ENCODE measurements at places on chromosomes 6 and 20.

GRCh38 chr6:141677598-141678211 is 455.0 kb upstream of the GJE1 start:
- H3K36me3 ChIP-seq = no peaks in the 10 kb centered on the region
- no peaks in the 10 kb centered on the region for H3K4me1 ChIP-seq
- peak; percentile 17 for DNase-seq

DNA sequence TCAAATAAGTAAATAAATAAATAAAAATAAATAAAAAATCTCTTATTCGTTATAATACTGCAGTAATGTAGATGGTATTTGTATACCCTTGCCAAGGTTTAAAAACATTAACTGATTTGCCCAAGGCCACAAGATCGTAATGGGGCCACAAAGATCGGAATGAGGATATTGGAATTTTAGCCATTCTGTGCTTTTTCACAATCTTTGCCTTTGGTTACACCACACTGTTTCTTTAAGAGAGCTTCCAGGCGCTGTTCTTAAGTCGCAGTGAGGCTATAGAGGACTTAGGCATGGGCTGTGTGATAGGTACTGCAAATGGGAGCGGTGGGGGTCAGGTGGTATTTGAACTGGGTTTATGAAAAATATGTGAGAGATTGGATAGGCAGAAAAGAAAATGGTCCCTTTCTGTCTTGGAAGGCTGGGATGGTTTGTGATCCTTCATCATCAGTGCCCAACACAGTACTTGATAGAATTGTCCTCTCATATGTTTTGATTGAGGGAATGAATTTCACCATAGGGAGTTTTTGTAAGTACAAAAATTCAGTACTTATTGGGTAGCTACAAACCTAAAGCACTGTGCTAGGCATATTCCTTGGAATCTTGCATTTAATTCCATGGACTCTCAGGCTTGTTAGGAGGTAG is 1.4 kb downstream of the NUS1 start:
- H3K27ac ChIP-seq = peak overlapping the region; percentile 17
- no peaks in the 10 kb centered on the region for H3K36me3 ChIP-seq

DNA sequence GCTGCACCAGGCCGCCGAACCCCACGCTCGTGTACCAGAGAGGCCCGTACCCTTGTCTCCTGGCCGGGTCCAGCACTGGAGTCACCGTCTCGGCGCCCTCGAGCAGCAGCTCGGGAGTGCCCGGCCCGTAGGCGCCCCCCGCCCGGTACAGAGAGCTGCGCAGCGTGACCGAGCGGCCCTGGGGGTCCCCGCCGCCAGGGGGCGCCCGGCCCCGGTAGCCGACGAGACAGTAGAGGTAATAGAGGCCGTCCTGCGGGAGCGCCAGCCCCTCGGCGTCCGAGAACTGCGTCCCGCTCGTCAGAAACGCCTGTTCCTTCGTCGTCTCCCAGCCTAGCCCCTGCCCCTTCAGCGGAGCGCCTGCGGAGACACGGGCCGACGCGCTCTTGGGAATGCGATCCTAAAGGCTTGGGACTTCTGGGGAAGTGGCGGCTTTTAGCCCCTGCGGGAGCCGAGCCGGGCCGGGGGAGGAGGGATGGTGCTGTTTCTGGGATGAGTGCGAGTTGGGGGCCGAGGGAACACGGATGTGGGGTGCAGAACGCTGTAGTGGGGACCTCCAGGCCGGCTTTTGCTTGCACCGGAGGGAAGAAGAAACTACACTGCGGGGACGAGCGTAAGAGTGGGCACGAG is 1.3 kb downstream of the LTB start:
- peaks cover 80% of the 10 kb centered on the region for H3K4me1 ChIP-seq
- H3K4me3 ChIP-seq = peak overlapping the region; percentile 93
- H3K36me3 ChIP-seq = peaks cover 5% of the 10 kb centered on the region
- H3K27me3 ChIP-seq = no peaks in the 10 kb centered on the region
- peak; percentile 83 for DNase-seq

DNA sequence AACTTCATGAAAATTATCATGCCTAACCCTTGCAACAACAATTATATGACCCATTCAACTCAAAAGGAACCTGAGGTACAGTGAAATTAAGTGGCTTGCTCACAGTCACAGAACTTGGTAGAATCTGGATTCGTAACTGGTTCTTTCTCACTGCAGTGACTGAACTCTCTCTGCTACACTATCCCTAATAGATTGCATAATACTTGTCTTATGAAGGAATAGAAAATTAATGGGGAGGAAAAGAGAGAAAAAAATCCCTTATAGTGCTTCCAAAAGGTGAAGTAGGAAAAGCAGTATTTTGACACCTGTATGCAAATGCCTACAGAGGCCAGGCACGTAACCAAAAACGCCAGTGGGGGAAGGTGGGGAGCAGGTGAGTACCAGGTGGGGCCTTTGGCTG is 186.6 kb downstream of the LY86 start:
- no peak overlapping the region for H3K4me3 ChIP-seq
- H3K27ac ChIP-seq = no peak overlapping the region
- no peaks in the 10 kb centered on the region for H3K4me1 ChIP-seq
- H3K27me3 ChIP-seq = no peaks in the 10 kb centered on the region
- H3K36me3 ChIP-seq = no peaks in the 10 kb centered on the region
- DNase-seq = no peak

GRCh38 chr6:69791065-69791471 is 5.7 kb downstream of the LMBRD1 start:
- no peak for DNase-seq
- H3K4me1 ChIP-seq = peaks cover 19% of the 10 kb centered on the region
- H3K27ac ChIP-seq = no peak overlapping the region

DNA sequence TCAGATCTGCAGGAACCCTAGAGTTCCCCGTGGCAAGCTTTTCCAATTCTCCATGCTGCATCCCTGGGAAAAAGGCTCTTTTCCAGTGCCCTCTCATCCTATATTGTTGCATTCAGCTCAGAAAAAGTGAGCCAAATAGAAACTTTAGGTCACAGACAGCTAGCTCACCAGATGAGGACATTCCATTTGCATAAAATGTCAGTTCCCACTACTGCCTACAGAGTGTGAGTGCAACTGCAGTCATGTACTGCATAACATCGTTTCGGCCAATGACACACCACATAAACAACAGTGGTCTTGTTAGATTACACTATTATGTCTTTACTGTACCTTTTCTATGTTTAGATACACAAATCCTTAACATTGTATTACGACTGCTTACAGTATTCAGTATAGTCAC is 8.6 kb downstream of the HS3ST5 start:
- H3K4me3 ChIP-seq = no peak overlapping the region
- H3K36me3 ChIP-seq = no peaks in the 10 kb centered on the region
- no peak overlapping the region for H3K27ac ChIP-seq
- H3K27me3 ChIP-seq = no peaks in the 10 kb centered on the region
- no peaks in the 10 kb centered on the region for H3K4me1 ChIP-seq
- no peak for DNase-seq

DNA sequence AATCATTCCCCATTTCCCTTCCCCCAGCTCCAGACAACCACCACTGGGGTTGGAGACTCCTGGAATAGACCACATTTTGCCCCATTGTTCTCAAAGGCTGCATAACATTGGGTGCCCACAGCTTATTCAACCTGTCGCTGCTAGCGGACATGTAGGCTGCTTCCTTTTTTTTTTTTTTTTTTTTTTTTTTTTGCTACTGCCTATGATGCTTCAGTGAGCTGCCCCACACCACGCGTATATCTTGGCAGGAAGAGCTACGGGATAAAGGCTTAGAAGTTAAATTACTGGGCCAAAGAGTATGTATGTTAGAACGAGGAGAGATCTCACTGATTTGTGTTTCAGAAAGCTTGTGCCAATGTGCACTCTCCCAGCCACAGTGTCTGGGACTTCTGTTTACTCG is 7.0 kb downstream of the LBP start:
- DNase-seq = no peak
- H3K27ac ChIP-seq = no peak overlapping the region
- H3K27me3 ChIP-seq = no peaks in the 10 kb centered on the region
- no peaks in the 10 kb centered on the region for H3K4me1 ChIP-seq
- no peaks in the 10 kb centered on the region for H3K36me3 ChIP-seq
- no peak overlapping the region for H3K4me3 ChIP-seq

DNA sequence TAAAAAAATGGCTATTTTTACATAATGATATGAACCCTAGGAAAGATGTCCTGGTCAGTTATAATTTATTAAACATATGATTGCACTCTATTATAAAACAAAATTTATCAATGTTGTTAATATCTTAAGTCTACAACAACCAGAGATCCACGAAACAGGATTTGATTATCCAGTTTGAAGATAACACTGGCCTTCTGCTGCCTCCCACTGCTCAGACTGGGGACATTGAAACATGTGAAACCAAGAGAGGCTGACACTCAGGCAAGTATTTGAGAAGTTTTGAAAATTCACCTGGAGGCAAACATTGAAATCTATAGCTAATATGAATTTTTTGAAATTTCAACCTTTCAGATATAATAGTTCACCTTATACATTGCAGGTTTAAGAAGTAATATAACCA is 219.3 kb upstream of the HSF2 start:
- H3K27ac ChIP-seq = no peak overlapping the region
- H3K4me3 ChIP-seq = no peak overlapping the region
- no peaks in the 10 kb centered on the region for H3K27me3 ChIP-seq
- H3K4me1 ChIP-seq = no peaks in the 10 kb centered on the region

DNA sequence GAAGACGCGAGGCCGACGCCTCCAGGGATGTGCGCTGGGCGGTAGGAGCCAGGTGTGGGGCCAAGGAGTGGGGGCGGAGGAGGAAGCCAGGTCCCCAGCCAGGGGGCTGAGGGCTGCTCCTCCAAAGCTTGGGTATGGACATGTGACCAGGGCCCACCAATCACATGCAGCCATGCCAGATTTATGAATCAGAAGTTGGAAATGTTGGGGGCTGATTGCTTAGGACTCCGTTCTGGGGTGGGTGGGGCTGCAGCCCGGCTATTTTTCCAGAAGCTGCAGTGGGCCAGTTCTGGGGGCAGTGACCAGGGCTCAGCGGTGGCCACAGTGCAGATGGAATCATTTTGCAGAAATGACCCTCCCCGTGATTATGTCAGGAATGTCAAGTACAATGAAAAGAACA is 96.0 kb downstream of the CEBPB start:
- H3K36me3 ChIP-seq = no peaks in the 10 kb centered on the region
- no peak for DNase-seq
- no peaks in the 10 kb centered on the region for H3K27me3 ChIP-seq
- H3K27ac ChIP-seq = no peak overlapping the region
- H3K4me3 ChIP-seq = no peak overlapping the region
- no peaks in the 10 kb centered on the region for H3K4me1 ChIP-seq

- DNase-seq = no peak
- H3K4me1 ChIP-seq = no peaks in the 10 kb centered on the region
- no peaks in the 10 kb centered on the region for H3K27me3 ChIP-seq
- no peak overlapping the region for H3K4me3 ChIP-seq
Observed at GRCh38 chr6:135311446-135312200, 130.5 kb downstream of the MYB start.

DNA sequence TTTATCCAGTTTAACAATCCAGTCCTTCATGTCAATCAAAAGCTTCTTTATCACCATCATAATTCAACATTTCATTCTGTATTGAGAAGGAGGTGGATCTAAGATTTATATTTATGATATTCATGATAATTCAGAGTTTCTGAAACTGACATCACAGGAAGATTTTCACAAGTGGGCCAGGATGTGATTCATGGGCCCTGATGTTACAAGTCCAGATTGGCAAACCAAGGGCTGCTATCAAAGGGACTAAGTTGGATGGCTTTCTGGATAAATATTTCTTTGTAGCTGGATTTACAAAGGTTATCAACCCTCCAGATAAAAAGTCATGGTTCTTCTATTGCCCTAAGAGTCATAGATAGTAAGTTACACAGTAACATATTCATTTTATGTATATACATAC is 866.5 kb downstream of the KIF16B start:
- no peak for DNase-seq
- H3K36me3 ChIP-seq = no peaks in the 10 kb centered on the region
- no peak overlapping the region for H3K27ac ChIP-seq

DNA sequence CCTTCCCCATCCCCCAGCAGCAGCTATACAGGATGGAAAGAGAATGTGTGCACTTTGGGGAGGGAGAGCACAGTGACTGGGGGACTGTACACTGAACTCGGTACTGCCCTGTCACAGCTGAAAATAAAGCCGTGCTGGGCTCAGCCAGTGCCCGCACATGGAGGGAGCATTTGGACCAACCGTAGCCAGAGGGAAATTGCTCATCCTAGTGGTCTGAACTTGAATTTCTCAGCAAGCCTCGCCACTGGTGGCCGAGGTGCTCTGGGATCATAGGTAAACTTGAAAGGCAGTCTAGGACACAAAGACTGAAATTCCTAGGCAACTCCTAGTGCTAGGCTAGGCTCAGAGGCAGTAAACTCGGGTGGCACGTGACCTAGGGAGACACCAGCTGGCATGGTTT is 61.0 kb downstream of the DZANK1 start:
- H3K4me1 ChIP-seq = no peaks in the 10 kb centered on the region
- DNase-seq = no peak
- no peak overlapping the region for H3K27ac ChIP-seq
- H3K36me3 ChIP-seq = no peaks in the 10 kb centered on the region

DNA sequence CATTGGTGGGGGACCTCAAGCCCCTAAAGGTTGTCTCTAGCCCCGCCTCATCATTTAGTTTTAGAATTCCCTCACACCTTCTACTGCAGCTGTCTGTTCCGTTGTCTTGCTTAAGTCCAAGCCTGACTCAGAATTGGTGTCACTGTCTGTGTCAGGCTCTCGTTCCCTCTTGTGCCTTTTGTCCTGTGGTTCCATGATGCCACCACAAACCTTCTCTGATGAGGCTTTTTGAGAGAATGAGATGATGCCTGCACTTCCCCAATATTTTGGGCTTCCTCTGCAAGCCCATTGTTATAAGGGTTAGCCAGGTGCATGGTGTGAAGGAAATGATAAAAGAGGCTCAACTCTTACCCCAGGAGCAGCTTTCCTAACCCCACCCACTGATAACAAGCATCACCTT is 8.1 kb upstream of the AKIRIN2 start:
- H3K27me3 ChIP-seq = no peaks in the 10 kb centered on the region
- no peak overlapping the region for H3K4me3 ChIP-seq
- no peak for DNase-seq

DNA sequence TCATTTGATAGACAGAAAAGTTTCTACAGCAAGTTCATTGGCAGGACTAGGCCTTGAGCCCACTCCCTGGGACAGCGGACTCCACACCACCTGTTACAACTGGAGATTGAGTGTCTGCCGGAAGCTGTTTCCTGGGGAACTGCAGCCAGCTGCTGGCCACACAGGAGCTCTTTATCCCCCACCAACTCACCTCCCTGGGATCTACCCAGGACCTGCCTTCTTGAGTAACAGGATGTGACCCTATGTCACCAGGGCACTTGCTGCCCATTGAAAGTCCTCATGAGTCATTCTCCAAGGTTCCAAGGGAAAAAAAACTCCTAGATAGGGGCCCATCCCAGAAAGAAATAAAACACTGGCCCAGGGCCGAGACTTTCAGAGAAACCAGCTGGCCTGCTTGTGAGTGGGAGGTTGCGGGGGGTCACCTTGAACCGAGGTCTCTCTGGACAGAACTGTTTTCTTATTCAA is 37.4 kb upstream of the SLC9A8 start:
- peaks cover under 1% of the 10 kb centered on the region for H3K27me3 ChIP-seq
- H3K36me3 ChIP-seq = no peaks in the 10 kb centered on the region
- DNase-seq = no peak
- no peak overlapping the region for H3K4me3 ChIP-seq

- DNase-seq = no peak
- no peak overlapping the region for H3K4me3 ChIP-seq
Observed at GRCh38 chr6:679282-679681, 13.7 kb downstream of the EXOC2 start.

- H3K4me1 ChIP-seq = peaks cover 14% of the 10 kb centered on the region
- H3K27me3 ChIP-seq = no peaks in the 10 kb centered on the region
- H3K4me3 ChIP-seq = no peak overlapping the region
- no peak overlapping the region for H3K27ac ChIP-seq
Observed at GRCh38 chr6:154604119-154604518, 93.6 kb upstream of the CNKSR3 start.
